Stimulated activated CD4-positive, alpha-beta T cell treated with anti-CD3 and anti-CD28 coated beads, Interleukin-1b, Interleukin-23, amount 100 ng/mL, for 1 hour (primary cell): ENCODE measurements at places on chromosomes 5 and 9.

DNA sequence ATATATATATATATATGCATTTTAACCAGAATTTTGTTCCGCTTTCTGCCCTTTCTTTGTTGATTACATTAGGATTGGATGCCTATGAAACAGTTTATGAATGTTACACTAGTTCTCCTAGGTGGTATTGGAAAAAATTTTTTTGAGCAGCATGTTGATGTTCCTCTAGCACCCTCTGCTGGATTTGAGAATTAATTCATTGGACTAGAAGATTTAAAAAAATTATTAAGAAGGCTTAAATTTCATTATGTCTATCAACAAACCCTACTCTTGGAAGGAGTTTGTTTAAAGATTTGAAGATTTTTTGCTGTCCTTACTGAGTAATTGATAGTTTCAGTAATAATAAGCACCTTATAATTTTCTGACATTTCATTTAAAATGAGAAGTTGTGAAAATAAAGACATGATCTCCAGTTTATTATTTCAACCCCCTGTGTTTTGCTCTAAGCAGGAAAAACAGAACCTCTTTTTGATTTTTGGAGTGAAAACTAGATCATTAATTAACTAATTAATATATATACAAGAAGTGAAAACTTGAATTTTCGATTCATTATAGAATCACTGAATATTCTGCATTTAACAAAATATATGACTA is 89.6 kb downstream of the CCDC171 start:
- no peak for DNase-seq

DNA sequence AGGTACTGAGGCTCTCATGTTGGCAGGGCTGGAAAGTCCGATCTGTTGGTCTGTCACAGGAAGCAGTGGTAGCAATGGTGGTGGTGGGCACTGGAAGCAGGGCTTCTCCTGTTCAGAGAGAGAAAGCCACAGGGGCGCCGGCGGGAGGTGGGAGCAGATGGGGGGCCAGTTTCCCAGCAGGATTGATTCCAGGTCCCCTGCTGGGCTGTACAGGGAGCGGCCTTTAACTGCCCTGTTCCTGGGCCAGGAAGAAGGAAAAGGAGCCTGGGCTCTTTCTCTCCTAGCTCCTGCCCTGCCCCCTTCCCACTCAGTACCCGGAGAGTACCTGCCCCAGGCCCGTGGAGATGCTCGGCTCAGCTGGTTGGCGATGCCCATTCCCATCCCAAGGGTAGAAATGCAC is 2.6 kb upstream of the DAB2IP start:
- no peak for DNase-seq

DNA sequence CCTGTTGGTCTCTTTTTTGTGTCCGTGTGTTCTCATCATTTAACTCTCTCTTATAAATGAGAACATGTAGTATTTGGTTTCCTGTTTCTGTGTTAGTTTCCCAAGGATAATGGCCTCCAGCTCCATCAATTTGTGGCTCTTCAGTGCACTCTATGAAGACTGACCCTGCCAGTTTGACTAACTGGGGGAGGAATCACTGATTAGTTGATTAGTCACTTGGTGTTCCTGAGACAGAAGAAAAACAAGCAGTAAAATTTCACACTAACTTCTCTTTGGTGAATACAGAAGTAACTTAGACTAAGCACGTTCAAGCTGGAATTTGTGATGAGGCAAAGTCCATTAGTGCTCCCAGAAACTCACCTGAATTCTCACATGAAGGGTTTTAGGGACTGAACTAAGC is 495.8 kb upstream of the RORB start:
- no peak for DNase-seq

- no peak for DNase-seq
Observed at GRCh38 chr5:140054086-140054689, 11.1 kb upstream of the NRG2 start.

GRCh38 chr5:14134083-14134482 is 9.1 kb upstream of the TRIO start:
- no peak for DNase-seq

DNA sequence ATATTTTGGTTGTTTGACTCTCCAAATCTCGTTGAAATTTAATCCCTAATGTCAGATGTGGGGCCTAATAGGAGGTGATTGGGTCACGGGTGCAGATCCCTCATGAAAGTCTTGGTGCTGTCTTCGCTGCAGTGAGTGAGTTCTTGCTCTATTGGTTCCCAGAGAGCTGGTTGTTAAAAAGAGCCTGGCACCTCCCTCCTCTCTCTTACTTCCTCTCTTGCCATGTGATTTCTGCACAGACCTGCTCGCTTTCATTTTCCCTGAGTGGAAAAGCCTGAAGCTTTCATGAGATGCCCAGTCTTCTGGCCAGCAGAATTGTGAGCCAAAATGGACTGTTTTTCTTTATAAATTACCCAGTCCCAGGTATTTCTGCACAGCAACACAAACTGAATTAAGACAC is 221.6 kb downstream of the MAT2B start:
- no peak for DNase-seq

DNA sequence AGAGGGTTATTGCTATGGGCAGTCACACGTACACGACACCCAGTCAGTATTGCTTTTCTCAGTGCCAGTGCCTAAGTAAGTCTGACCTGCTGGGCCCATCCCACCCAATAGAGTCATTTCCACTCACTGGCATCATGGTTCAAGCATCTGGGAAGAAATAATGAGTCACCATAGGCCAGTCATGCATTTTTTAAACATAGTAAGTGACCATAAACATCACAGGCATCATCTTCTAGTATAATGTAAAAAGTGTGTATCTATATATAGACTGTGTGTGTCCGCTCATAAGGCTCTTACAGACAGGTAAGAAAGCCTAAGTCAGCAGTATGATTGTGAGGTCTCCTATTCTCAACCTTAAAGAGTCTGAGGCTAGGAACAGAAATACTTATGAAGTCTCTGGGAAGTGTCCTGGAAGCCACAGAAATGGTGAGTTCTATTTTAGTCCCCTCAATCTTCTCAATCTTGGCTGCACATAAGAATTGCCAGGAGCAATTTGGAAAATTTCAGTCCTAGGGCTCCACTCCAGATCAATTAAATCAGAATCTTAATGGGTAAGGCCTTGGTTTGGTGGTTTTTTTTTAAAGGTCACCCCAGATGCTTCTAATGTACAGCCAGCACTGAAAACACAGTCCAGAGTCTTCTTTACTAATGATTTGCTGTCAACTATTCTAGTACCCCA is 65.2 kb downstream of the ZNF366 start:
- DNase-seq, result no peak

- no peak for DNase-seq
Observed at GRCh38 chr9:98381311-98382103, 126.1 kb upstream of the TBC1D2 start.

DNA sequence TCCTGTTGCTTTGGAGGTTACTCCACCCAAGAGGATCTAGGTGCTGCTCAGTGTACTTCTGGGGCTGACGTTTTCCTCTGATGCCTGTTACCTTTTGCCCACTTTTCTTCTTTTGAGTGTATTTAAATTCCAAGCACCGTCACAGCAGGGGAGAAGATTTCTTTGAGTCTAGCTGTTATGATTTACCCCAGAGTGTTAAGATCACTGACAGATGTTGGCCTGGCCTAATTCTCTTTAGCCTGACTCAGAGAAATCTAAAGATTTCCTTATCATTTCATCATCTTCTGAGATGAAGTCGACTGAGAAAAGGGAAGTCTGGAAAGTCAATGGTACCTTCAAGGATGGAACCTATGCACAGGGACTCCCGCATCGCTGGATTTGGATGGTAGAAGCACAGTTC is 191.5 kb downstream of the FBXL7 start:
- DNase-seq, result no peak

- DNase-seq, result no peak
Observed at GRCh38 chr9:19683715-19684114, 105.1 kb downstream of the SLC24A2 start.

- no peak for DNase-seq
Observed at GRCh38 chr5:42898760-42899159, 87.1 kb upstream of the SELENOP start.

DNA sequence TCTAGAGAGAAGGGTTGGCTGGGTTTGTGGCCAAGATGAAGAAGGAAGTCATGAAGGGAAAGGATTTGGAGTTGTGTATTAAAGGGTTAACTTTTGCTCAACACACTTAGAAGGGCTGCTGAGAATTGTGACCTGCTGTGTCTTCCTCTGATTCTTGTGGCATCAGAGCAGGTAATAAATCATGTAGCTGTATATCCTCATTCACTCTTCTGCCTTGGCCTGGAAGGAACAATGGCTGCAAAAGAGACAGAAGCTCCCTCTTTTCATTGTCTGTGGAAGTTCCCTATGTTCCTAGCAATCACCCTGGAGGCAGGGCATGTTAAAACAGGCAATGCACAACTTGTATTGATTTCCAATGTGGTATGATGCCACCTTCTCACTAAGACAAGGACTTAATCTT is 159.1 kb downstream of the LRRC70 start:
- no peak for DNase-seq

DNA sequence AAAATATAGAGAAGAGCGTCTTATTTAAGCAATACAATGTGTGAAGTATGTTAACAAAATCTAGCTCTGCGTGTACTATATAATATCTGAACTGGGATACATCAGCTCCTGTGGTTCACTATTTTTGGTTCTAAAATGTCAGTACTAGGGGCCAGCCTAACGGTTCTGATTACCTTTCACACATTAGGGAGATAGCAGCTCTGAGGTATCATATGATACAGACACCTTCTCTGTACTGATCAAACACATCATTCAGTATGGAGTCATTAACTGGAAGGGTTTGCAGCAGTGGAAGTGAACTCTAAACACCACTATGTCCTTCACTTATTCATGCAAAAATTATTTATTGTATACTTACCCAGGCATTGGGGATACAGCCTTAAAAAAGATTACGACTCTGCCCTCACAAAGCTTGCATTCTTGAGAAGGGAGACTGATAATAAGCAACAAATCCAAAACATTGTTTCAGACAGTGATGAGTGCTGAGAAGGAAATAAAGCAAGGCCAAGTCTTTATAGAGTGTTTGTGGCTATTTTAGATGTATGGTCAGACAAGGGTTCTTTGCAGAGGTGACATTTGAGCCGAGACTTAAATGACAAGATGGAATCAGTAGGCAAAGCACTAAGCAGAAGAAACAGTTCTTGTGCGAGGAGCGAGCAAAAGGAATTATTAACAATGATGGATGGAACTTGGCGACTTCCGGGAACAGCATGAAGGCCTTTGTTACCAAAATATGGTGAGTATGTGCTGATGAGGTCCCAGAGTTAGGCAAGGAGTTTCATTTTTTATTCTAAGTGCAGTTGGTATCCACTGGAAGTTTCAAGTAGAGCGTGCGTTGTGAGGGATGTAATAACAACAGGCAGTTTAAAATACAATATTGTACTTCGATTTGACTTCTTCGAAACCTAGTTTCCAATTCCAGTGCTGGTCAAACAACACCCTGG is 1.8 kb upstream of the LNPEP start:
- DNase-seq, result no peak

DNA sequence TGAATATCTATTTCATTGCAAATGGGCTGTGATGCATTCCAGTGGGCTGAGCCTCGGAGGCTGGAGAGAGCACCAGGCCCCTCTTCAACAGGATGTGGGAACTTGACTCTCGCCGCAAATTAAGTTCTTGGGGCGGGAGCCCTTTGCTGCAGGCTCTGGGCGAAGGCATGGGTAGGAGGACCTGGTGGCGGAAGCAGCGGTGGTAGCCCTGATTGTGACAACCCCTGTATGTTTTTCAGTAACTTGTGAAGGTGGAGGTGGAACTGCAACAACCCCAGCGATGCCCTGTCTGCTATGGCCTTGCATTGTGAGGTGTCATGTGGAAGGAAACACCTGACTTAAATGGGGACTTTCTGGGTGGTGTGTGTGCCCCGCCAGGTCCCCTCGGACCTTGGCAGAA is 9.4 kb downstream of the FYB1 start:
- peak; percentile 51 for DNase-seq

- no peak for DNase-seq
Observed at GRCh38 chr9:77876091-77876490, 155.5 kb downstream of the GNAQ start.
